T follicular helper cell (primary cell): ENCODE measurements at places on chromosomes 13 and 19.

DNA sequence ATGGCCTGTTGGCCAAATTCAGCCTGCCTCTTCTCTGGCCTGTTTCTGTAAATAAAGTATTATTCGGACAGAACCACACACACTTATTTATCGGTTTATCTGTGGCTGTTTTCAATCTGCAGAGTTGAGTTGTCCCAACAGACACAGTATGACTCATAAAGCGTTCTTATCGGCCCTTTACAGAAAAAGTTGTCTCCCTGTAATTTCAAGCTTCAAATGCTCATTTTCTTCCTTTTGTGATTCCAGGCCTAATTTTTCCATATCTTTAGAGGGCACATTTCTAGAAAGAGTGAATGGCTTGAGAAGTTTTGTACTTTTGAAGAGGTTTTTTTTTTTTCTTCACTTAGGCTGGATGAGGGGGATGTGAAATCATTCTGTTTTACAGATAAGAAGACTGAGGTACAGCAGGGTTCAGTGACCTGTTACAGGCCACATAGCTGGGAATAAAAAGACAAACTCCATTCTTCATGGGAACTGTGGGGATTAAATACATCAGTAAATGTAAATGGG, 440.9 kb downstream of the TSHZ3 start:
- DNase-seq, result no peak

- DNase-seq, result no peak
Measured at GRCh38 chr13:31001647-31002046, 69.2 kb downstream of the TEX26 start.

- DNase-seq, result no peak
Measured at GRCh38 chr13:112204346-112205327, 137.7 kb downstream of the SOX1 start.

DNA sequence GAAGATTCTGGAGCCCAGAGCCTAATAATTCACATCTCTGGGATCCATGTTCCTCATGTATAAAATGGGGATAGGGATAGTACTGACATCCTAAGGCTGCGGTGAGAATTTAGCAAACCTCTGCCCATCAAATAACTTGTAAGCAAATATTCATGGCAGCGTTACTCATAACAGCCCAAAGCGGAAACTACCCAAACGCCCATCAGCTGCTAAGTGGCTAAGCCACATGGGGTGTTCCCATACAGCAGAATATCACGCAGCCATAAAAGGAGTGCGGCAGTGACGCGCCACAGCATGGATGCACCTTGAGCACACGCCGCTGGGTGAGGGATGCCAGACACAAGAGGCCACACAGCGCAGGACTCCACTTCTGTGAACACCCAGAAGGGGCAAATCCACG, 19.7 kb downstream of the VRK3 start:
- no peak for DNase-seq
